ENCODE measurements at places on chromosomes 2 and 18. TPM values are rescaled to one million over a fixed set of nuclear protein-coding genes. Genes with fewer than 3 reads are reported as not detected.

ZNF385B gene
- total RNA-seq = 11.6 TPM

CELF4 gene
- total RNA-seq = 16.9 TPM

DNA sequence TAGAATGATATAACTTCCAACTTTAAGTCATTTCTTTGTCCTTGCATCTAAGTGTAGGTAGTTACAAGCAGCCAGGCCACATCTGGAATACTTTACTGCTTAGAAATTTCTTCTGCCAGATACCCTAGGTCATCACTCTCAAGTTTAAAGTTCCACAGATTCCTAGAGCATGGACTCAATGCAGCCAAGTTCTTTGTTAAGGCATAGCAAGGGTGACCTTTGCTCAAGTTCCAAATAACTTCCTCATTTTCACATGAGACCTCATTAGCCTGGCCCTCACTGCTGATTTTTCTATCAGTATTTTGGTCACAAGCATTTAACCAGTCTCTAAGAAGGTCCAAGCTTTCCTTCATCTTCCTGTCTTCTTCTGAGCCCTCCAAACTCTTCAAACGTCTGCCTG is 7.8 kb upstream of the UGT1A9 start:
- H3K4me3 ChIP-seq = no peak overlapping the region
- no peaks in the 10 kb centered on the region for H3K27me3 ChIP-seq
- H3K36me3 ChIP-seq = no peaks in the 10 kb centered on the region
- H3K4me1 ChIP-seq = no peaks in the 10 kb centered on the region
- H3K27ac ChIP-seq = no peak overlapping the region
- no peak for DNase-seq

DNA sequence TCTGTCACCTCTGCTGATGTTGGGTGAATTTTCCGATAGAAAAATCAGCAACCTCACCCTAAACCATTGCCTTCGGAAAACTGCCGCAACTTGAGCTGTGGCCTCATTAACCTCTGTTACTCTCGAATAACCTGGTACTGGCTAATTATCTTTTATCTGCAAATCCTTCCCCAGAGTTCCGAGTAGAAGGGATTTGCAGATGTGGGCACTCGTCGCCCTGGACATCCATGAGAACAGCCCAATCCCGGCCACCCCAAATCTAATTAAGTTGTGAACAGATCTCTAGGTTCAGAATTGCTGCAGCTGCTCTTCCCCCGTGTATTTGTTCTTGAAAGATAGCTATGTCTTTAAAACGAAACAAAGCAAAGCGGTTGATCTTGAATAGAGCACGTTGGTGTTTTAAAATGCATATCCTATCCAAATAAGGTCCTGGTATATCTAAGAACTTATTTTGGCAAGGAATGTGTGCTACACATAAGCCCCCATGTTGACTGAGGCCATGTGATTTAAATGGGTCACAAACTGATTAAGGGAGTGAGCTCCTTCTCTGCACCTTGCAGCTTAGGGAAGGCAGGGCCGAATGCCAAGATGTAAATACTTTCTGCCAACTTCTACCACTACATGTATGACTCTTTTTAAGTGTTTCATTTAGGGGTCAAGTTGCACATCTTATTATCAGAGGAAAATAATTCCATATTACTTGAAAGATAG is 88.2 kb downstream of the MTCL1 start:
- H3K4me1 ChIP-seq = no peaks in the 10 kb centered on the region
- DNase-seq = no peak
- H3K27me3 ChIP-seq = no peaks in the 10 kb centered on the region
- H3K36me3 ChIP-seq = no peaks in the 10 kb centered on the region
- no peak overlapping the region for H3K27ac ChIP-seq

DNA sequence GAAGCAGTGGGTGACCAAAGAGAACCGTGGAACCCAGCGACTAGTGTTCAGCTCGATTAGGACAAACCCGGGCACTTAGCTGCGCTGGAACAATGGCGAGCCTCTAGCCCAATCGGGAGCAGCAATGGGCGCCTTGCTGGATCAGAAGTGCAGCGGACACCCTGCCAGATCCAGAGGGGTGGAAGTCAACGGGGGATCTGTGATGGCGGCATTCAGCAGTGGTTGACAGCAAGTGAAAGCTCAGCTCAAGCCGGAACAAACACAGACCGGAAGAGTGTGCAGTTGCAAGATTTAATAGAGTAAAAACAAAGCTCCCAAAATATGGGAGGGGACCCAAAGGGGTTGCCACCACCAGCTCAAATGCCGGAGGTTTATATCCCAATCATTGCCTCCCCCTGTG is 478.7 kb upstream of the REG3G start:
- no peak overlapping the region for H3K27ac ChIP-seq
- DNase-seq = no peak
- no peaks in the 10 kb centered on the region for H3K36me3 ChIP-seq
- no peak overlapping the region for H3K4me3 ChIP-seq
- no peaks in the 10 kb centered on the region for H3K4me1 ChIP-seq

GRCh38 chr2:55876429-55877086 is 47.0 kb downstream of the EFEMP1 start:
- no peaks in the 10 kb centered on the region for H3K27me3 ChIP-seq
- DNase-seq = no peak
- no peak overlapping the region for H3K27ac ChIP-seq
- no peak overlapping the region for H3K4me3 ChIP-seq

Data from adrenal gland (tissue), 19 donors.